ENCODE measurements at places on chromosomes 6 and 20.

DNA sequence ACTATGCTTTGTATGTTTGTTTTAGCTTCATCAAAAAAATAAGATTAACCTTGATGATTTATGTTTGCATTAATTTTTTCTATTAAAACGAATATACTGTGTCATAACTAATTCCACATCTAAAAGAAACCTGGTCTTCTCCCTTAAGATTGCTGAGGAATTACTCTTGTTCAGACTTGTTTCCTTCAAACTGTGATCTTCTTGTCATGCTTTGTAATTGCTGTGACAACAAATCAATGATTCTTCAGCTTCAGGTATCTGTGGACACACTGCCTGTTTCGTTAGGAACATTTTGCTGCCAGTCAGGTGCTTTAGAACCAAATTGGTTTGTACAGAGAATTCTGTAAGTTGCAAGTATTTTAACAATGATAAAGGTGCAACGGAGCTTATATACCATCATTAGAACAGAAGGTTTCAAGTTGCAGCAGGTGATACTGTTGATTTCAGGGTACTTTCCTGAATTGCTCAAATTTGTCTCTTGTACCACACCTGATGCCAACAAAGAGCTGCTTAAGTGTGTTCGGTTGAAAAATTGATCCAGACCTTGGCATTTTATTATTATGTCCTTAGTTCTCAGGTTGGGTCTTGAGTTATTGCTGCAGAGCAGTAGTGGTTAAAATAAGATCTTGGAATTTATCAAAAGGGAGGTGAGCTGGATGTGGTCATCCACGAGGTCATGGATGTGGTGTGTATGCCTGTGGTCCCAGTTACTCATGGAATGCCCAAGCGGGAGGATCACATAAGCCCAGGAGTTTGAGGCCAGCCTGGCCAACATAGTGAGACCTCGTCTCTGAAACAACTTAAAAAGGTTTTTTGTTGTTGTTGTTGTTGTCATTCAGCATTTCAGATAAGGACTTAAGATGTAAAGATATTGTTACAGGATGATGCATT lies 19.5 kb downstream of the SYTL3 start:
- DNase-seq, result no peak

DNA sequence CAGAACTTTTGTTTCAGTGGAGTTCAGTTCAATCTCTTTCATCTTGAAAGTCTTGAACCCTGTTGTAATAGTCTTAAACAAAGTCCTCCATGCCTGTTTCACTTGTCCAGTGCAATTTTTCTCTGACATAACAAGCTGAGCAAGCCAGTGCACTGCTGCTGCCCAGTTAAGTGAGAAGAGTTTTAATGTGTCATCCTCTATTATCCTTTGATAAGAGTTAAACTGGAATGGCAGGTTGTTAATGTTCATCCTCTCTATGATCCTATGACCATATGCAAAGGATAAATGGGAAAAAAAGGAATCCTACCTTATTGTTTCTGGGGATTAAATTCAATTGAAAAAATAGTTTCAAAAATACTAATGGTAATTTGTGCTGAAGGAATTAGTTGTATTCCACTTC lies 197.5 kb downstream of the FRK start:
- DNase-seq, result no peak

GRCh38 chr6:154481521-154482013 lies 28.9 kb downstream of the CNKSR3 start:
- DNase-seq, result no peak

DNA sequence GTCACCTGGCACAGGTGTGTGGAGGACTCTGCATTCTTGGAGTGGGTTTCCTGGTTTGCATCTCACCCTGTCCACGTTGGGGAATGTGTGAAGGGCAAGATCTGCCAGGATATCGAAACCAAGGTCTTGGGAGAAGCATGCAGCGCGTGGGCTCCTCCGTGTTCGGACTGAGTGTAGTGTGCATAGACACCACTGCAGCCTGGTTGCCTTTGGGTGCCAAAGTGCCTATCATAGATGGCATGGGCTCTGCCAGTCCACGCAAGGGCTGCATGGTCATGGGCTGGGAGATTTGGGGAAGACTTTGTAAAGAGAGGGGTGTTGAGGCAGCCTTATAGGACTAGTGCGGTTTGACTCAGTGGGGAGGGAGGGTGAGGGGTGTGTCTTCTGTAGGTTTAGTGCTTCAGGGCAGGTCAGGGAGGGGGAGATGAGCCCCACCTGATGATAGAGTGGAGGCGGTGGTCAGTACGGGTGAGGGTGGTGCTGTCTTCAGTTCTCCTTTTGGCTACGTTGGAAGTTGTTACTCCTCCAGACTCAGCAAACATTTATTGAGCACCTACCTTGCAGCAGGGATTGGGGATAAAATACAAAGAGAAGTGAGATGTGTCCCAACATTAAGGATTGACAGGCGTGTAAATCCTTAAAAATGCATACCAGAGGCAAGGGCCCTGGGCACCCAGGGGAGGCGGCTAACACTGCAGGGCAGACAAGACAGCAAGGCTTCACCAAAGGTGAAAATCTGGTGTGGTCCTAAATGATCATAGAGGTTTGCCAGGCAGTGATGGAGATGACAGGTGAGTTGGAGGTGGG lies 28.3 kb downstream of the DUSP22 start:
- no peak for DNase-seq

DNA sequence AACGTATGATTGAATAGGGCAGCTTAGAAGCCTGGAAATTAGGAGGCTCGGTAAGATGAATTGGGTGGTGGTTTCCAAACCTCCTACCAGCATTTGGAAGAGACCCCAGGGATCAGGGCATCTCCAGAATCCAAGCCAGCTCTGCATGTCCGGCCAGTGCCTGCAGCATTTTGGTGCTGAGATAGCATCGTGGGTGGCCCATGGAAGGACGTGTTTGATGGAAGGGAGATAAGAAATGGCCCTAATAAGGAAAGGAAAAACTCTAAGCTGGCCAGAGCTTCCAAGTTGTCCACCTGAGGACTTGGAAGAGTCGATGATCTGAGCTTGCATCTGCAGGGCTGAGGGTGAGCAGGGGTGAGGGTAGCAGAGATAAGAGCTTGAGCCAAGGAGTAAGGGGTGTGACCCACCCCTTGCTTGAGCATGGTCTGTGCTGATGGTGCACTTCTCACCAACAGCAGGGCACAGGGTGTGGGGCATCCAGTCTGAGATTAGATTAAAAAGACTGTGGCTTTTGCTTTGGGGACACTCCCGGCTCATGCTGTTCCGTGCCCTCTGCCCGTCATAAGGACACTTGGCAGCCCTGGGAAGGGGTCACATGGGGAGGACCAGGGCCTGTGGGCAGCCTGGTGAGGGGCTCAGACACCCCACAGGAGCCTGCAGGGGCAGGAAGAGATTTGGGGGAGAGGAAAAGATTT lies 213.2 kb downstream of the ERMARD start:
- DNase-seq, result no peak

DNA sequence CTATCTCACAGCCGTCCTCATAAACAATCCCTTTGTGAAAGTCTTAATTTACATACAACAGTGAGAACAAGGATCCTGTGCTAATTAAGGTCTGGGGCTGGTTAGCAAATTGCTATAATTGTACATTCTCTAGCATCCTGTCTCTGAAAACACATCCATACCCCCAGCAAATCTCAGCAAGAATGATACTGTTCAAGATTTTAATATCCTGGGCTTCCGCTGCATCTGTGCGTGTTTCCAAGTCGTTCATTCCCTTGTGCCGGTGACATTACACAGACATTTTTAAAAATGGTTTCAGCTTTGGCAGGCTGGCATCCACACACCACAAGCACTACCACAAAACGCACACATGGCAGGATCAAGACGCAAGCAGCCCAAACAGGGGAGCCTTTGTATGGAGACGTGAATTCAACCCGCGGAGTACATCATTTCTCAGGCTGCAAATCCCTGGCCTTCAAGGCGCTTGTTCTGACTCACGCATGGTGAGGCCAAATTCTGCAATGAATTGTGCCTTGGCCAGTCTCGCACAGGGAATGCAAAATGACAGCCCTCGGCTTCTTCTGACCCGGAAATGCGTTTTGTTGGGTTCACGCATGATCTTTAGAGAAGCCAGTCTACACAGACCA lies 20.3 kb downstream of the ZMYND8 start:
- no peak for DNase-seq

DNA sequence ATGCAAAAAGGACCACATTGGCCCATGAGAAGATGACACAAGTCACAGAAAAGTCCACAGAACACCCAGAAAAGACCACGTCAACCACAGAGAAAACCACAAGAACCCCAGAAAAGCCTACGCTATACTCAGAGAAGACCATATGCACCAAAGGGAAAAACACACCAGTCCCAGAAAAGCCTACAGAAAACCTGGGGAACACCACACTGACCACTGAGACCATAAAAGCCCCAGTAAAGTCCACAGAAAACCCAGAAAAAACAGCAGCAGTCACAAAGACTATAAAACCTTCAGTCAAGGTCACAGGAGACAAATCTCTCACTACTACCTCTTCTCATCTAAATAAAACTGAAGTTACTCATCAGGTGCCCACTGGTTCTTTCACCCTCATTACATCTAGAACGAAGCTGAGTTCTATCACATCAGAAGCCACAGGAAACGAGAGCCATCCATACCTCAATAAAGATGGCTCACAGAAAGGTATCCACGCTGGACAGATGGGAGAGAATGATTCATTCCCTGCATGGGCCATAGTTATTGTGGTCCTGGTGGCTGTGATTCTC lies 11.2 kb downstream of the MUCL3 start:
- DNase-seq, result no peak

DNA sequence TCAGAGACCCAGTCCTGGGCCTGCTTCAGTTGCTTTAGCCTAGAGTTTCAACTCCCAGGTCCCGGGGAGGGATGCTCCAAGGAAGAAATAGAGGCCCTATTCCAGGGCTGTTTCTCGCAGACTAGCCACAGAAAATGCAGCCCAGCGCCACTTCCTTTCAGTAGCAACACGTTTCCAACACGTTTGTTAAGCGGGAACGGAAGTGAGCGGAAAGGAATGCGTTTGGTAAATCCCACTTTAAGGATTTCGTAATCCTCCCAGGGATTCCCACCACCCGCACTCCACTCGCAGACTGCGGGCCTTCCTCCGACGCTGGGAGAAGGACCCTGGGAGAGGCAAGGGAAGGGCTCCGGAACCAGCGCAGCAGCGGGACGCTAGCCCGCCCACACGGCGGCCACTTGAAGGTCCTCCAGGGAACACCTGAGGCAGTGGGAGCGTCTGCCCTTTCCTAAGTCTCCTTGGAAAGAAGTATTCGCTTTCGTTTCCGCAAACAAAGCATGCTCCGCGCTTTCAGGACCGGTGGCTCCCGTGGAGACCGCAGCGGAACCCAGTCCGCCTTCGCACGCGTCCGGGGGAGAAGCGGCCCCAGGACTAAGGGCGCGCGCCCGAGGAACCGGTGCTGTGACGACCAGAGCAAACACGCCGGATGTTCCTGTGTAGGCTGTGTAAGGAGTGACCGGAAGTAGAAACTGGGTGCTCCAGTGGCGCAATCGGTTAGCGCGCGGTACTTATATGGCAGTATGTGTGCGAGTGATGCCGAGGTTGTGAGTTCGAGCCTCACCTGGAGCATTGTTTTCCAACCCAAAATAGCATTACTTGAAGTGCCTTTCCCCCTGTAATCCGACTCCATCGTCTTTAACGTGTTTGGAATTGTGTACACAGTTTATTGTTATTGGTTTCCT lies 227.6 kb upstream of the PRSS16 start:
- no peak for DNase-seq

- no peak for DNase-seq
Measured at GRCh38 chr20:10433014-10433622, 904 bp downstream of the MKKS start.

- DNase-seq, result no peak
Measured at GRCh38 chr20:32447136-32448027, 89.3 kb downstream of the ASXL1 start.

- DNase-seq, result no peak
Measured at GRCh38 chr6:127952831-127953230, 52.0 kb upstream of the THEMIS start.

Data from cortex of kidney (tissue), 1 donor.